ENCODE measurements at places on chromosomes 3 and 15. TPM values are rescaled to one million over a fixed set of nuclear protein-coding genes. Genes with fewer than 3 reads are reported as not detected.

DNA sequence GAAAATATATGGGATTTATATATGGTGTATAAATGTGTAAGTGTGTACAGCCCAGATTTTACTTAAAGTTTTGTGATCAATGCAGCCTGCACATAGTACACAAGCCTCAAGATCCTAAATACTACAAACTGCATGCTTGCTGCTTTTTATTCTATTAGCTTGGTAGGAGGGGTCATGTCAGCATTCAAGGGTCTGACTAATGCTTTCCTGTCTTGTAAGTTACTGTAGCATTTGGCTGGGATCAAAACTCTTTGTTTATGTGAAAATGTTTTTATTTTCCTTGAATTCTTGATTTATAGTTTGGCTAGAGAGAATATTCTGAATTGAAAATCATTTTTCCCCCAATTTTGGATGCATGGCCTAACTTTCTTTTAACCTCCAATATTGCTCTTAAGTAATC, 370.9 kb downstream of the NSUN3 start:
- no peak overlapping the region for H3K4me3 ChIP-seq
- H3K27me3 ChIP-seq = no peaks in the 10 kb centered on the region
- no peak for DNase-seq
- no peaks in the 10 kb centered on the region for H3K36me3 ChIP-seq
- H3K4me1 ChIP-seq = no peaks in the 10 kb centered on the region

DNA sequence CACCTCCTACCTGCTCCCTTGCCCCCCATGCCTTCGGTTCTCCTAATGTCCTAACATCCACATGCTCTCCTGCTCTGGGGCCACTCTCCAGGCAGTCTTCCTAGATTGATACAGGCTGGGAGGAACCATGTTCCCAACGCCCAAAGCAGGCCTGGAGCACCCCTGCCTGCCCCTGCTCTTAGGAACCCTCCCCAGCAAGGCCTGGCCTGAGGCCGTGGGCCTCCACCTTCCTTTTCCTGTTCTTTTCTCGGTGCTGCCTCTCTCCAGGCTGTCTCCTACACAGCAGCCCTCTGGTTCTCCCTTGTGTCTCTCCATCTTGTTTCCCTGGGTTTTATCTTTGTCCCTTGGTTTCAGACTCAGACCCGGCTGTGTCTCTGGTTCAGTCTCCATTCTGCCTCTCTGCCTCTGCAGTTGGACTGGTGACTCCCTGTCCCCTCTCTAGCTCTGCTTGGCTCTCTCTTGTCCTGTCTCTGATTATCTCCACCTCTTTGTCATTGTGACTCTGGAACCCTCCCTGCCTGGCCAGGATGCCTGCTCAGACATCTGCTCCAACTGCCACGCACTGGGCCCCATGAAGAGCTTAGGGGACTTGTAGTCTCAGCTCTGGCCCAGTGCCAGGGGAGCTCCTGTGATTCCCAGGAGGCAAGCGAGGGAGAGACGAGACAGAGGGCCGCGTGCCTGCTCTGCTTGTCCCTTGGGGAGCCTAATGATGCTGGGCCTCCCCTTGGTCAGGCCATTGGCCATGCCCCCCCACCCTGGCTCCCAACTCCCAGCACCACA, 26.0 kb upstream of the RPL29 start:
- H3K4me3 ChIP-seq = no peak overlapping the region
- H3K36me3 ChIP-seq = no peaks in the 10 kb centered on the region
- no peaks in the 10 kb centered on the region for H3K27me3 ChIP-seq
- peaks cover 2% of the 10 kb centered on the region for H3K4me1 ChIP-seq
- H3K27ac ChIP-seq = no peak overlapping the region
- no peak for DNase-seq

DNA sequence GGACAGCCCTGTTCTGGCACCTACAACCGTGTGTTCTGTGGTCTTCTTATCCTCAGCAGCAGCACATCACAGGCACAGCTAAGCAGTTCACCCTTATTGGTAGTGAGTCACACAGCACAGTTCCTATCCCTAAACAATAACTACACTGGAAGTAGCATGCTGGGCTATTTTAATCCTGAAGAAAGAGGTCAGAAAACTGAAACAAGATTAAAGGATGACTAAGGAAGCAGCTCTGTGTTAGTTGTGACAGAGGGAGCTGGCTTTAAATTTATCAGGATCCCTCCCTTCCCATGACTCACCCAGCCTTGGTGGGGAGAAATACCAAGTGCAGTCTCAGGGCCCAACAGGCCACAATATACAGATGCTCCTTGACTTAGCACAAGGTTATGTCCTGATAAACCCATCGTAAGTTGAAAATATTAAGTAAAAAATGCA, 144.3 kb downstream of the ERC2 start:
- H3K4me3 ChIP-seq = no peak overlapping the region
- H3K36me3 ChIP-seq = no peaks in the 10 kb centered on the region
- H3K27ac ChIP-seq = no peak overlapping the region
- H3K27me3 ChIP-seq = no peaks in the 10 kb centered on the region
- no peak for DNase-seq

DNA sequence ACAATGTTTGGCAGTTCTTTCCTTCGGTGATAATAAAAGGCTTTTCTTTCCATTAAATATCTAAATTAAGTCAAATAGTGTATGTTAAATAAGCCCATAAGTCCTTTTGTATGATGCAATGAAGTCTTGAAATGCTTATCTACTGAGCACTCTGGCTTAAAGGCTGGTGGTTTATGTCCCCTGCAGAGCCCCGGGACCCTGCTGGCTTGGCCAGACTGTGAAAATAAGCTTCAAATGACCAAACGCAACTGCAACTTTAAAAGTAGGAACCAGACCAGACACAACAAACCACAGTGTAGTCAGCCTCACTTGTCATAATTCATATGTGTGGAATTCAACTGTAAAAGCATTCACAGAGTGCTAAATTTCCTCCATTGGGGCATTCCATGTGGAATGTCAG, 72.5 kb downstream of the FOXP1 start:
- no peaks in the 10 kb centered on the region for H3K36me3 ChIP-seq
- H3K4me1 ChIP-seq = peaks cover 17% of the 10 kb centered on the region
- H3K4me3 ChIP-seq = no peak overlapping the region
- H3K27ac ChIP-seq = no peak overlapping the region
- DNase-seq = no peak

- no peaks in the 10 kb centered on the region for H3K36me3 ChIP-seq
- DNase-seq = no peak
- H3K27ac ChIP-seq = no peak overlapping the region
- H3K4me3 ChIP-seq = no peak overlapping the region
- no peaks in the 10 kb centered on the region for H3K27me3 ChIP-seq
- peaks cover 3% of the 10 kb centered on the region for H3K4me1 ChIP-seq
These were observed 382.1 kb upstream of the NR2F2 start for GRCh38 chr15:95948411-95948810.

DNA sequence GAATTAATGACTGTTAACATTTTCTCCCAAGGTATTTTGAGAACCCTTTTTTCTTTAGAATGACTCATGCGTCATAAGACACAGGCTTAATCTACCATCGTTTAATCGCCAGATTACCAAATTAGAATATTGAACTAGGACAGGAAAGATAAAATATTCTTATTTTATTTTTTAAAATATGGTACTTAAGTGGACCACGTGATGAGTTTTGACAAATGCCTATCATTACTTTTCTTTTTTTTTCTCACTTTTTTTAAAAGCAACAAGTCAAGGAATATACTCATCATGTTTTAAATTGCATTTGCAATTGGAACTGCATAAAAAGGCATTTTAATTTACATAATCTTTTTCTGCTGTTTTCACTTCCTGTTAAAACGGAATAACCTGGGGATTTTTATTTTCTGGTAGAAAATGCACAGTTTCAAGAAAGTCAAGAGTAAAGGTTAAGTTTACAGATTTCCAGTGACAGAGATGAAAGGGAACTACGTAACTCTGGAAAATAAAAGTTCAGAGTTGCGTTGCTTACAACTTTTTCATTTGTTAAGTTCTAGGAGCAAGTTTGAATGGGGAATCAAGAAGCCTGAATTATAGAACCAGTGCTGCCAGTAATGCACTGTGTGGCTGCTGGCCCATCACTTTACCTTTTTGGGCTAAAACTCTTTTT, 23.6 kb downstream of the SIAH2 start:
- DNase-seq = no peak
- peak overlapping the region; percentile 3 for H3K27ac ChIP-seq
- no peaks in the 10 kb centered on the region for H3K27me3 ChIP-seq
- no peak overlapping the region for H3K4me3 ChIP-seq
- H3K36me3 ChIP-seq = peaks cover 12% of the 10 kb centered on the region

GRCh38 chr15:89155656-89156055, 65.7 kb downstream of the RLBP1 start:
- peaks cover 3% of the 10 kb centered on the region for H3K36me3 ChIP-seq
- DNase-seq = no peak
- no peaks in the 10 kb centered on the region for H3K27me3 ChIP-seq
- no peak overlapping the region for H3K27ac ChIP-seq
- H3K4me3 ChIP-seq = no peak overlapping the region

GRCh38 chr3:146839727-146840375, 234.7 kb upstream of the PLSCR5 start:
- DNase-seq = no peak
- no peak overlapping the region for H3K27ac ChIP-seq
- no peaks in the 10 kb centered on the region for H3K27me3 ChIP-seq
- no peaks in the 10 kb centered on the region for H3K4me1 ChIP-seq

DNA sequence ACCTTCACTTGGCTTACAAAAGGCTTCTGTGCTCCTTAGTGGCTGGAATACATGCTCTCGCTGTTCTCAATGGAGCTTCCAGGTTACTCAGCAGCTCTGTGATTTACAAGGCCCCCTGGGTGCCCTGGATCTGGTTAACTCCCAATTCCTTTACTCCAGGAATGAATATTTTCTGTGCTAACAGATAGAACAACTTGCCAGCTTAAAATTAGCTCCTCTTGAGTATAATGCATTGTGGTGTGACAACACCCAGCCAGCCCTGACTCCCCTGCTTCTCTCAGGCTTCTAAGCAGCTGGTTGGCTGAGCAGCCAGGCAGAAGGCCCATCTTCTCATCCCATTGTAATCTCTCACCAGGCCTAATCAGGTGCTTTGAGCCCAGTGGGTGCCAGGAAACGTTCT, 246.4 kb downstream of the ALCAM start:
- H3K27me3 ChIP-seq = no peaks in the 10 kb centered on the region
- H3K4me1 ChIP-seq = no peaks in the 10 kb centered on the region
- no peak overlapping the region for H3K27ac ChIP-seq
- H3K4me3 ChIP-seq = no peak overlapping the region
- no peaks in the 10 kb centered on the region for H3K36me3 ChIP-seq

GRCh38 chr3:121894301-121894990, at the start of gene SLC15A2:
Gene SLC15A2, plus strand, starts transcription at chr3:121894401. Its CDS starts 76 bp downstream, at chr3:121894477.
- no peaks in the 10 kb centered on the region for H3K27me3 ChIP-seq
- H3K4me1 ChIP-seq = no peaks in the 10 kb centered on the region
- H3K36me3 ChIP-seq = no peaks in the 10 kb centered on the region
- DNase-seq = no peak

DNA sequence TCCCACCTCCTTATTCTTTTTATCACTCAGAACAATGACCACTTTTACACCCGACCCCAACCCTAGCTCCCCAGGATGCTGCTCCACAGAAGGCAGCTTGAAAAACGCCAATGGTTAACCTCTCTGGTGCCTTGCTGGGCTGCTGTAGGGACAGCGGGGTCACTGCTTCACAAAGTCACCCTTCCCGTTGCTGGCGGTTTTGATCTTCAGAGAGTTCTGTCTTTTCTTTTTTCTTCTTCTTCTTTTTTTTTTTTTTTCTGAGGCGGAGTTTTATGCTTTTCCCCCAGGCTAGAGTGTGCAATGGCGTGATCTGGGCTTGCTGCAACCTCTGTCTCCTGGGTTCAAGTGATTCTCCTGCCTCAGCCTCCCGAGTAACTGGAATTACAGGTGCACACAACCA, 20.7 kb downstream of the CEP19 start:
- H3K36me3 ChIP-seq = no peaks in the 10 kb centered on the region
- no peak for DNase-seq
- no peak overlapping the region for H3K27ac ChIP-seq
- H3K27me3 ChIP-seq = no peaks in the 10 kb centered on the region

GRCh38 chr3:193736616-193737015, 143.6 kb downstream of the OPA1 start:
- H3K4me1 ChIP-seq = no peaks in the 10 kb centered on the region
- H3K4me3 ChIP-seq = no peak overlapping the region
- no peaks in the 10 kb centered on the region for H3K36me3 ChIP-seq
- no peak for DNase-seq

DNA sequence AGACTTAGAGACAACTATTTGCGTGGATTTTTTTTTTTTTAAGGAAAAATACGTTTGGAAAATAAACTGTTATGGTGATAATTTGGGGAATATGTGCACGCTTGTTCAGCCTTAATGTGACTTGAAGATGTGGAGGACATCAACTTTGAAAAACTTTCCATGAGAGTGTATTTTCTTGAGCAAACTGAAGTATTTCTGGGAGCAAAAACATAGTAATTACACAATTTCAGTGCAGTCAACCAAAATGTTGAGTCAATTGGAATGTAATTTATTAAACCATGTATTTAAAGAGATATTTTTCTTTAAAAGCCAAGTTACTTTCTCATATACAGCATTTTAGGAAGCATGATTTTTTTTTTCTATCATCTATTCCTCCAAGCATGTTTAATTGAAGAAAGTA, 80.3 kb upstream of the FLNB start:
- H3K27me3 ChIP-seq = no peaks in the 10 kb centered on the region
- no peak overlapping the region for H3K4me3 ChIP-seq
- peaks cover 6% of the 10 kb centered on the region for H3K36me3 ChIP-seq
- no peak for DNase-seq
- H3K4me1 ChIP-seq = no peaks in the 10 kb centered on the region
- H3K27ac ChIP-seq = no peak overlapping the region

DNA sequence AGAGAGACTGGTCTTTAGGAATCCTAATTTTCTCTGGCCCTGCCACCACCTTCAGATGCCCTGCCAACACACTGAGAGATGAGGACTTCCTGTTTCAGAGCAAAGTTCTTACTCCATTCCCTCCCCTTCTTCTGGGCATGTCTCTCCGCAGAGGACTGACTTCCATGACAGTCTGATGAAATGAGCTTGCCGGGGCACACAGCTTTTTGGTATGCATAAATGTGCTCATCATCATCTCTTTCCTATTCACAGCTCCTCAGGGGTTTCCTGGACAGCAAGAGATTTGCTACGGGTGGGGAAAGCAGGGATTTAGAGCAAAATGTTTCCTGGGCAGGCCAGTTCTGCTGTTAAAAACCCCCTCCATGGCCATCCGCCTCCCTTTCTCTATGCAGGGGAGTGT, 27.6 kb upstream of the SEMA6D start:
- no peak overlapping the region for H3K27ac ChIP-seq
- no peaks in the 10 kb centered on the region for H3K4me1 ChIP-seq
- no peaks in the 10 kb centered on the region for H3K36me3 ChIP-seq
- H3K27me3 ChIP-seq = no peaks in the 10 kb centered on the region

DNA sequence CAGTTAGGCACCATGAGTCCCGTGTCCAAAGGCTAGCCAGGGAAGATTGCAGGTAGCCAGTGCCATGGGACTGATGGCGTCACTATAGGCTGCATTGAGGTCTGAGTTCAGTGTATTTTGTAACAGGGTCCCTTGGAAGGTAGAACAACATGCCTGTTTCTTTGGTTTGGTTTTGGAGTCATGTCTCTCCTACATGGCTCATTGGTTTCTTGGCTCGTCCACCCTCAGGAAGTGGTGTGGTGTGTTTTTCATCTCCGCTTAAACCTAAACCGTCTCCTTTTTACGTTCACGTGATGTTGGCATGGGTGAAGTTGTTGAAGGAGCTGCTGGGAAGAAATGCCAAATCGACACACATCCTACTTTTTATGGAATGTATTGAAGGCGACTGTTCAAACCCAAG, 71.6 kb downstream of the FLNB start:
- peaks cover 35% of the 10 kb centered on the region for H3K4me1 ChIP-seq
- peaks cover 14% of the 10 kb centered on the region for H3K36me3 ChIP-seq
- H3K4me3 ChIP-seq = no peak overlapping the region

CLRN1 gene
- total RNA-seq = not detected

GOLGA6L26 gene
- total RNA-seq = not detected

ADAMTSL3 gene
- 0.14 TPM for total RNA-seq

TARS3 gene
- 26.8 TPM for total RNA-seq

ITIH3 gene
- total RNA-seq = 0.76 TPM

ADCY5 gene
- total RNA-seq = not detected

RARRES1 gene
- total RNA-seq = not detected
